ENCODE measurements at places on chromosomes 2 and 18.

GRCh38 chr2:68992933-68993332, 18.5 kb downstream of the GKN1 start:
- H3K36me3 ChIP-seq = no peaks in the 10 kb centered on the region
- no peaks in the 10 kb centered on the region for H3K4me1 ChIP-seq
- no peak overlapping the region for H3K27ac ChIP-seq
- H3K4me3 ChIP-seq = no peak overlapping the region
- H3K27me3 ChIP-seq = peaks cover 6% of the 10 kb centered on the region
- no peak for DNase-seq

DNA sequence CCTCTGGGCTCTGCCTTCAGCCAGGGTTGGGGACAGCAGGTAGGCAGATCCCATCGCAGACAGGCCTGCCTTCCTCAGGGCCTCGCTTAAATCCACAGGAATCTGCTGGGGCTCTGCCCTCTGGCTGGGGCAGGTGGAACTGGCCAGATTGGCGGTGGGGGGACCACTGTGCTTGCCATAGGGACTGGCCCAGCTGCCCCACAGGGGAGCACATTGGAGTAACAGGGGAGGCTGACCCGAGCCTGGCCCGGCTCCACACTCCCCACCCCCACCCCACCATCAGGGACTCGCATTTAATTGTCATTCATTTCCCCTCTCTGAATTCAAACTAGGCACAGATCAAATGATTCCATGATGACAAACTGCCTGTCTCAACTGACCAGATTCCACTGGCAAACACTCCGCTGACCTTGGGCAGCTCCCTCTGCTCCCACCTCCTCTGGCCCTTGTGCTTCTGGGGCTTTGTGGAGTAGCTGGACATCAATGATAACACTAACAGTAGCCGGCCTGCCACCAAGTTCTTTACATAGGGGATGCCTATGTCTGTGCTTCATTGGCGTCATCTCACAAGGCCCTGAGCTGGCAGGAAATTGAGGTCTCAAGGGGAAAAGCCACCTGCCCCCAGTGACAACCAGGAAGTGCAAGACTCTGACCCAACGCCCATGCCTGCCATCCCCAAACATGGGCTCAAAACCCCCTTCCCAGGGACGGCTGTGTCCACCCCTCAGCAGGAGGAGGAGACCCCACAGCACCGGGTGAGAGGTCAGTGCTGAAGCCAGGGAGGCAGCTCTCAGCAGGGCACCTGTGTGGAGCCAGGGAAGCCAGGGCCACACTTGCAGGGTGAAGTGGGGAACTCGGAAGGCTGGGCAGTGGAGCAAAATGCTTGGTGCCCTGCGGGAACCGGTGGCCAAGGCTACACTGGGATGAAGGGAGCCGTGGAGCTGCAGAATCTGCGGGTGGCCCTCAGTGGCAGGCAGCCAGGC, 2.1 kb upstream of the B3GNT7 start:
- H3K27me3 ChIP-seq = peaks cover 14% of the 10 kb centered on the region
- no peaks in the 10 kb centered on the region for H3K36me3 ChIP-seq
- H3K27ac ChIP-seq = no peak overlapping the region
- peaks cover 19% of the 10 kb centered on the region for H3K4me1 ChIP-seq
- H3K4me3 ChIP-seq = no peak overlapping the region
- no peak for DNase-seq

- no peak overlapping the region for H3K27ac ChIP-seq
- no peak for DNase-seq
- no peaks in the 10 kb centered on the region for H3K27me3 ChIP-seq
- no peak overlapping the region for H3K4me3 ChIP-seq
Measured at GRCh38 chr2:135451966-135452365, 79.1 kb downstream of the ZRANB3 start.

GRCh38 chr2:28155627-28156026, 237.0 kb upstream of the FOSL2 start:
- DNase-seq = no peak
- H3K36me3 ChIP-seq = no peaks in the 10 kb centered on the region
- H3K27me3 ChIP-seq = no peaks in the 10 kb centered on the region
- no peaks in the 10 kb centered on the region for H3K4me1 ChIP-seq

DNA sequence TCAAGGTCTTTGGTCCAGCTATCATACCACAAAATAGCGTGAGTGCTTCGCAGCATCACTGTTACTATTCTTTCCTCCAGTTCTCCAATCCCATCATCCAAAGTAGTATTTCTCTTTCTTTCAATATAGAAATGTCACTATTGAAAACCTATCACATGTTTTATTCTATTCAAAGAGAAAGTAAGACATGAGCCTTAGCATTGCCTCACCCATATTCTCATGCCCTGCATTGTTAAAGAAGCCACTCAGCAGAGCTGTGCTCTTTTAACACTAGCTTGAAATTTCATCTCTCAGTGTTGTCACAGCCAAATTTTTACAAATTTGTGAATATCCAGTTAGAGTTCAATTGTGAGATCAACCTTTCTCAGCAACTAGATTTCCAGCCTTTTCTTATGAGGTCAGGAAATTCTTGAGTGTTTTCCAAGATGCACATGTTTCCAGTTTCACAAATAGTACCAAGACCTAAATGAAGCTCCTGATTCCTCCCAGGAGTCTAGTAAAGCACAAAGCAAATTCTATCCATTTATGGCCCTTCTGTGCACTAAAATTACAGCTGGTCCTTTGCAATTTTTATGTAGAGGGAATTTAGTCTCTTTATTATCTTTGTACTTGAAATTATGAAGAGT, 343.7 kb downstream of the SPAG16 start:
- no peaks in the 10 kb centered on the region for H3K27me3 ChIP-seq
- DNase-seq = no peak
- no peaks in the 10 kb centered on the region for H3K4me1 ChIP-seq
- H3K36me3 ChIP-seq = no peaks in the 10 kb centered on the region

- H3K36me3 ChIP-seq = no peaks in the 10 kb centered on the region
- peaks cover 7% of the 10 kb centered on the region for H3K27me3 ChIP-seq
Measured at GRCh38 chr2:98944775-98945174, 8.8 kb upstream of the CRACDL start.

GRCh38 chr2:58131191-58132011, 84.8 kb downstream of the VRK2 start:
- H3K27ac ChIP-seq = peak overlapping the region; percentile 48
- H3K36me3 ChIP-seq = no peaks in the 10 kb centered on the region
- no peak overlapping the region for H3K4me3 ChIP-seq

DNA sequence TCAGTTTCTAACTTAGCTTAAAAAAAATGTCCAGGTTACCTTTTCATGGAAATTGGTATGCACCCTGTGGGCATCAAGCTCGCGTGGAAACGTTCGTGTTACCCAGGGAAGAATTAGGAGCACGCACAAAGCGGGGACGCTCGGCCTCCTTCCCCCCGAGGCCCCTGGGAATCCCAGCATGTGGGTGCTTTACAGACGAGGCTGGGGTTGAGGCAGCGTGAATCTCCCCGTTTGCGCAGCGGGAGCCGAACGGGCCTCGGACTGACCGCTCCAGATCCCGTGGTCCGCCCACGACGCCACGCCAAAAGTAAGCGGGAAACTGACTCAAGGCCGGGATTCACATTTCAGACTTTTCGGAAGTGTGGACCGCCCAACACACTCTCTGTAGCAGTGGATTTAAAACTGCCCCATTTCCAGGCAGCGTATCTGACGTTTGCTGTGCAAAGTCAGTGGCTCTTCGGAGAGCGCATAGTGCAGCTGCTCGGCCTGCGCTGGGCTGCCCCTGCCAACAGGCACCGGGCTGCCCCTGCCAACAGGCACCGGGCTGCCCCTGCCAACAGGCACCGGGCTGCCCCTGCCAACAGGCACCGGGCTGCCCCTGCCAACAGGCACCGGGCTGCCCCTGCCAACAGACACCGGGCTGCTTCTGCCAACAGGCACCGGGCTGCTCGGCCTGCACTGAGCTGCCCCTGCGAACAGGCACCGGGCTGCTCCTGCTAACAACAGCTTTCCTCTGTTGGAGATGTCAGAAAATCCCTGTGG, 49.7 kb downstream of the SH3YL1 start:
- H3K4me1 ChIP-seq = no peaks in the 10 kb centered on the region
- H3K4me3 ChIP-seq = no peak overlapping the region
- H3K27me3 ChIP-seq = no peaks in the 10 kb centered on the region
- DNase-seq = no peak
- no peaks in the 10 kb centered on the region for H3K36me3 ChIP-seq

DNA sequence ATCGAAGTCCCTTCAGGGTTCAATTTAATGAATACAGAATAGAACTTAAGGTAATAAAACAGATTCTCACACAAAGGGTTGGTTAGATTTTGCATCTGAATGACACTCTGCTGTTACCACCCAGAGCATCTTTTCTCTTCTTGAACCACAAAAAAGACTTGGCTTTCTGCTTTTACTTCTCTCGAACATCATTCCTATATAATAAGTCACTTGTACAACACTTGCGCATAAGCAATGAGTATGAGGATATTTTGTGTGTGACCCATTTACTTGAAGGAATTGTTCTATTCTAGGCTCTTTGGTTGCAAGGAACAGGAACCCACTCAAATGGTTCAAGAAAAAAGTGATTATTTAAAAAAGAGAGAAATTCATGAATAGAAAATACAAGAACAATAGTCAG, 126.2 kb downstream of the NUP35 start:
- no peak for DNase-seq
- no peak overlapping the region for H3K4me3 ChIP-seq
- H3K27ac ChIP-seq = no peak overlapping the region
- H3K27me3 ChIP-seq = no peaks in the 10 kb centered on the region

Measured in cardiac muscle cell (in vitro differentiated cells and primary cell).